ENCODE measurements at places on chromosomes 3 and 15.

- H3K36me3 ChIP-seq = peaks cover 29% of the 10 kb centered on the region
- no peak overlapping the region for H3K27ac ChIP-seq
- peaks cover 10% of the 10 kb centered on the region for H3K4me1 ChIP-seq
- H3K27me3 ChIP-seq = no peaks in the 10 kb centered on the region
These were observed 68.8 kb upstream of the SLC12A8 start for GRCh38 chr3:125281381-125281780.

- DNase-seq = peak; percentile 28
- H3K27ac ChIP-seq = no peak overlapping the region
- peaks cover 3% of the 10 kb centered on the region for H3K36me3 ChIP-seq
- H3K4me1 ChIP-seq = peaks cover 39% of the 10 kb centered on the region
- H3K27me3 ChIP-seq = no peaks in the 10 kb centered on the region
These were observed 7.2 kb downstream of the LIPC start for GRCh38 chr15:58438956-58439355.

GRCh38 chr15:51496246-51496645 lies 126.3 kb downstream of the DMXL2 start:
- no peaks in the 10 kb centered on the region for H3K27me3 ChIP-seq
- no peak for DNase-seq
- no peaks in the 10 kb centered on the region for H3K4me1 ChIP-seq

GRCh38 chr3:15535732-15536131 lies 14.2 kb upstream of the COLQ start:
- H3K4me3 ChIP-seq = peak overlapping the region; percentile 60
- peak; percentile 32 for DNase-seq

DNA sequence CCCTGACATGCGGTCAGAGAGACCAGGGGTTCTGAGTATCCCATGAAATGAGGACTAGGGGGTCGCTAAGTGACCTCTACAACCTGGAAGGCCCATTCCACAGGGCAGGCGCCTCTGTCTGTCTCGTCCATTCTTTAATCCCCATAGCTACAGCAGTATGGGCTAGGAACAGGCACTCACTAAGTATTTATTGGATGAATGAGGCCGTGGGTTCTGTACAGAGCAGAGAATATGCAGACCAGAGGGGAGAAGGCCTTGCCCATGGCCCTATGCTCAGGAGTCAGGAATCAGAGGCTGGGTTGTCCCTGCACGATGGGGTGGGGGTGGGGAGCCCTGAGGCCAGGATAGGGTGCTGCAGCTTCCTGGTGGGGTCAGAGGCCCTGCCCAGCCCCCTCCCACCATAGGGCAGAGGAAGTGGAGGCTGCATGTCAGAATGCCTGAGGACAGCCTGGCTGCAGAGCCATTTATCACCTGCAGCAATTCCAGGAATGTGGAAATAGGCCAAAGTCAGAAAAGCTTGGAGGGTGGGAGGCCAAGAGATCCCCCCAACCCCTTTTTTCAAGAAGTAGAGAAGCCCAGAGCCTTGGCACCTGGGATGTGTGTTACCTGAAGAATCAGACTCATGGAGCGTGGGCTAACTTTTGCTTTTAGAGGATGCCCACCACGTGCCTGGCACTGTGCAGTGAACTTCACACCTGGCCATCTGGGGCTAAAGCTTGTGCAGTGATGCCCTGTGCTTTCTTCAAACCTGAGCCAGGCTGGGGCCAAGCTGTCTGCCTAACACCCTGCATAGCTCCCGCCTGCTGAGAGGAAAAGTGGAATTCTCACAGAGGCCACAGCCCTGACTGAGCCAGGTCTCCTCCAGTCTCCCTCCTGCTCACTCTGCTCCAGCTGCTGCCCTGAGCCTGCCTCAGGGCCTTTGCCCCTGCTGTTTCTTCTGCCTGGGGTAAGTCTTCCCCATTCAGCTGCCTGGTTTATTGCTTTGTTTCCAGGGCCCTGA lies 109.4 kb downstream of the WNT7A start:
- H3K4me1 ChIP-seq = peaks cover 6% of the 10 kb centered on the region
- H3K27me3 ChIP-seq = peaks cover 2% of the 10 kb centered on the region
- H3K36me3 ChIP-seq = no peaks in the 10 kb centered on the region
- DNase-seq = no peak
- no peak overlapping the region for H3K27ac ChIP-seq
- no peak overlapping the region for H3K4me3 ChIP-seq

DNA sequence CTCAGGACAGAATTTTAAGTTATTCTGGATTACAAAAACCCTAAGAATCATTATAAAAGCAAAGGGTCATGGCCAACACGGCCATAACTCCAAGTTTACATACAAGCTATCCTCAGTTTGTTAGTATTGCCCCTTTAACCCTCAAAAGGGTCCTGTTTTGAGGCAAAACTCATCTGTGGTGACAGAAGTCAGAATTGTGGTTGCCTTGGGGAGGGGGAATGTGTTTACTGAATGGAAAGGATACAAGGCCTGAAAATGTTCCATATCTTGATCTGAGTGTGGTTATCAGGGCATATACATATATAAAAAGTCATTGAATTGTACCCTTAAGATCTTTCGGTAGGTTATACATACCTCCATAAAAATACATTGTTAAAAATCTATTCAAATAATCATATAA lies 2.1 kb downstream of the SFMBT1 start:
- DNase-seq = no peak
- H3K27ac ChIP-seq = peak overlapping the region; percentile 90
- H3K4me1 ChIP-seq = peaks cover 54% of the 10 kb centered on the region
- H3K27me3 ChIP-seq = peaks cover 12% of the 10 kb centered on the region
- H3K4me3 ChIP-seq = peak overlapping the region; percentile 95
- H3K36me3 ChIP-seq = peaks cover 11% of the 10 kb centered on the region

DNA sequence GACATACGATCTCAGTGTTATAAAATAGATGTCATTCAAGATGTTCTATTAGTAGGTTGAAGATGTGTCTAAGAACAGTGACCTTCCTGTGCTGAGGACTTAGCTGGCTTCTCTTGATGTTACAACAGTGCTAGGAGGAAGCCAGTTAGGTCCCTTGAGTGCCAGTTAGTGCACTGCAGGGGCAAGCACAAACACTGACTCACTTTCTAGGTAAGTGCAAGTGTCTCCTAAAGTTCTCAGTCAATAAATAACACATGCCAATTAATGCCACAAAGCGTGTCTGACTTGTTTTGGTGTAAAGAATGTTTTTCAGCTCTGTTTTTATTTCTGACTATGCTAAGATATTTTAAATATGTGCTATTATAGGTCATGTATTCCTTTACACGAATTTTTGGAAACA lies 211.8 kb downstream of the NAALADL2 start:
- H3K4me3 ChIP-seq = no peak overlapping the region
- no peak for DNase-seq
- H3K27ac ChIP-seq = no peak overlapping the region
- H3K36me3 ChIP-seq = no peaks in the 10 kb centered on the region
- no peaks in the 10 kb centered on the region for H3K27me3 ChIP-seq

DNA sequence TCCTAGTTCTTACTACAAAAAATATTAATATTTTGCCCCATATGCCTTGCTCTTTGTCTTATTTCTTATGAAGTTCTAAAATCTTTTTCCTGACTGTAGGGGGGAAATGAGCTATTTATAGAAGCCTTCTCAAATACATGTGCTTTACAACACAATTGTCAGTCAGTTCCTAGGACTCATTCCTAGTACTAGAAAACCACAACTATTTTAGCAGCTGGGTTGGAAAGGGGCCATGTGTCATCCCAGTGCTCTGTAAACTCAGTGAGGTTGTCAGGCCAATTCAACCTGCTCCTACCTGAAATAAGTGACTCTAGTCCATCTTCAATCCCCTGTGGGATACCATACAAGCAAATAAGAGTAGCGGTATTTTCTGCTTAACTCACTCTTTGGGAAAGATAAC lies 153.8 kb downstream of the ULK4 start:
- H3K36me3 ChIP-seq = no peaks in the 10 kb centered on the region
- DNase-seq = no peak
- no peaks in the 10 kb centered on the region for H3K27me3 ChIP-seq
